A172 (cell line): ENCODE measurements at places on chromosomes 7 and 10.

DNA sequence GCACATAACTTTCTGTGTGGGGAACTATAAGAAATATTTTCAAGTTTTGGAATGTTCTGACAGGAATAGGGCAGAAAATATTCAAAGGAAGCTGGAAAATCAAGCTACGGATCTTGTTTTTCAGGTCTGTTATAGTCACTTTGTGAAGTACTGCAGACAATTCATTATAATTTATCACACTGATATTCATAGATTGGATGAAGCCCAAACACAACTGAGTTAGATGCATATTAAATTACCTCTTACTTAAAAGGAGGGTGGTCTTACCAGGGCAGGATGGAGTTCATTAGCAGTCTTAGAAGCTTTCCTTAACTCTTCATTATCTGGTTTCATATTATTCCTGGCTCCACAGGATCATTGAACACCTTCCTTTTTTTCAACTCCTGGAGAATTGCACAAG lies 242.3 kb downstream of the DYNC1I1 start:
- no peak for DNase-seq

GRCh38 chr7:138951953-138952352 lies 29.2 kb downstream of the KIAA1549 start:
- DNase-seq, result no peak

GRCh38 chr10:97590748-97591495 lies 1.4 kb downstream of the C10orf62 start:
- DNase-seq, result no peak

DNA sequence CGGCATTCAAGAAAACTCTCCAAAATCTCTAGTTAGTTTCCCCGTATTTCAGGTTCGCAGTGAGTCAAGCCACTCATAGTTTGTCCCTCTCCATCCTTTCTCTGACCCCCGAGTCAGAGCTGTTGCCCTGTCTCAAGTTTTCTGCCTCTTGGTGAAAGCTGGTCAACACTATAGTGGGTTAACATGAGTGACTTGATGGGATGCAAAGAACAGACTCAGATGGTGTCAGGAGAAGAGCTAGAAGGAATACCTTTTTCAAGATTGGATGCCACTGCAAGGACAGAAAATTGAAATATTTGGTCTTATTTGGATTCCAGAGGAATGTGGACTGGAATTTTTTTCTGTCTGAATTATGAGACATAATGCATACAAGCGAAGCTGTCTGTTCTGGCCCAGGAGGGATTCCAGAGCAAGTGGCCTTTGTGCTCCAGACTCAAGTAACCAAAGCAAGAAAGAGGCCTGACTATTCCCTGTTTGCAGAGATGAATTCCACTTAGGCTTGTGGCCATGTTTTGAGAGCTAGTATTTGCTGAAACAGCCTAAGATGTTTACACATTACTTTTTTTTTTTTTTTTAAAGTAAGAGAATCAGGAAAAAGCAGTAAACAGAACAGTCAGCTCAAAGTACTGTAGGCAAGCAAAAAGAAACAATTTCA lies 67.4 kb downstream of the VWC2 start:
- DNase-seq, result no peak

- no peak for DNase-seq
Measured at GRCh38 chr7:36368496-36368895, 21.2 kb upstream of the ANLN start.

GRCh38 chr7:28573651-28574301 lies 161.5 kb downstream of the CREB5 start:
- DNase-seq, result peak; percentile 60

- DNase-seq, result no peak
Measured at GRCh38 chr10:59838085-59838789, 68.1 kb downstream of the CCDC6 start.

GRCh38 chr10:97291357-97292096 lies 910 bp downstream of the ARHGAP19 start:
- no peak for DNase-seq

- no peak for DNase-seq
Measured at GRCh38 chr7:4683043-4683883, 1.2 kb downstream of the FOXK1 start.

- peak; percentile 63 for DNase-seq
Measured at GRCh38 chr10:13074563-13075451, 25.2 kb upstream of the OPTN start.

GRCh38 chr7:117251687-117252086 lies 71.2 kb downstream of the WNT2 start:
- DNase-seq, result no peak

- DNase-seq, result peak; percentile 41
Measured at GRCh38 chr7:6578114-6579084, 1.1 kb downstream of the ZDHHC4 start.
